ENCODE measurements at places on chromosomes 6 and 20.

DNA sequence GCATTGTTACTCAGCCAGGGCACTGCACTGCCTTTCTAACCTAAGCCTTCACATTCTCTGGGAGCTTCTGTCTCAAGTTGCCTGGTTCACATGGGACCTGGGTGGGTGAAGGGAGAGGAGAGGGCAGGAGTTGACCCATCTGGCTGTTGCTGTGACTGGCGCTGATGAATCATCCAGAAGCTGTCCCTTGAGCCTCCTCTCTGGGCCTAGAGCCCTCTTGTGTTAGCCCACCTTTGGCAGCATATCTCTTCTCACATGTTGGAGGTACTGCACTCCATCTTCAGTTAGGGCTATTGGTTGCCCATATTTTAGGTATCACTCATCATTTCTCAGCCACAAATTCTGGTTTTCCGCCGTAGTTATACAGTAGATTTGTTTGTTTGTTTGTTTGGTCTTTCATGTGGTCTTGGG is 19.8 kb downstream of the XRN2 start:
- no peak for DNase-seq

DNA sequence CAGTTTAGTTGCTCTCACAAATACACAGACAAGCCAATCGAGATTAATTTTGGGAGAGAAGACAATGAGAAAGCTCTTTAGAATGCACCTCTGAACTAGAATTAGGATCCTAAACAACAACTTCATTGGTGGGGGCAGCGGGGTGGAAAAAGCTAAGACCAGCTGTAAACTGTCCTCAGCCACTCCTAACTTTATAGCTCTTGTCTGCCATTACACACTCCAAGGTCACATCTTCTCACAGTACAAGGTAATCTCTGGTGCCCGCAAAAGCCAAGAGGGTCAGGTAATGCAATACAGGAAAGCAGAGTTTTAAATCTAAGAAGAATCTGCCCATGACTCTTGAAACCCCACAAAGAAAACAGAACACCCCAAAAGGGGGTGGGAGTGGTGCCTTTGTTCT is 17.8 kb upstream of the IL22RA2 start:
- DNase-seq: no peak

DNA sequence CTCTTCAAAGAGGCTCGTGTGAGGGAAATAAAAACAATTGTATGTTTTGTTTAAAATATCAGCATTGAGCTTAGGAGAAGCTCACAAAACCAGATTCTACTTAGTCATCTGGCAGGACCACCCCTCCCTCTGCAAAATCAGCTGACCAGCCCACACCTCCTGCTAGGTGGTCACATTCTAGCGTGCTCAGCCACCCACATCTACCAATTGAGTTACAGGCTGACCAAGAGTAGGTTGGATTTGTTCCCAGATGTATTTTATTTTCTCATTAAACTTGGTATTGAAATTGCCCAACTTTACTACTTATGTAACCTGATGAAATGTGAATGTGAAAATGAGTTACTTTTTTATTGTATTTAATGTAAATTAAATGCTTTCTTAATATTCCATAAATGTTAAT is 56.2 kb downstream of the SLC22A2 start:
- DNase-seq: no peak

DNA sequence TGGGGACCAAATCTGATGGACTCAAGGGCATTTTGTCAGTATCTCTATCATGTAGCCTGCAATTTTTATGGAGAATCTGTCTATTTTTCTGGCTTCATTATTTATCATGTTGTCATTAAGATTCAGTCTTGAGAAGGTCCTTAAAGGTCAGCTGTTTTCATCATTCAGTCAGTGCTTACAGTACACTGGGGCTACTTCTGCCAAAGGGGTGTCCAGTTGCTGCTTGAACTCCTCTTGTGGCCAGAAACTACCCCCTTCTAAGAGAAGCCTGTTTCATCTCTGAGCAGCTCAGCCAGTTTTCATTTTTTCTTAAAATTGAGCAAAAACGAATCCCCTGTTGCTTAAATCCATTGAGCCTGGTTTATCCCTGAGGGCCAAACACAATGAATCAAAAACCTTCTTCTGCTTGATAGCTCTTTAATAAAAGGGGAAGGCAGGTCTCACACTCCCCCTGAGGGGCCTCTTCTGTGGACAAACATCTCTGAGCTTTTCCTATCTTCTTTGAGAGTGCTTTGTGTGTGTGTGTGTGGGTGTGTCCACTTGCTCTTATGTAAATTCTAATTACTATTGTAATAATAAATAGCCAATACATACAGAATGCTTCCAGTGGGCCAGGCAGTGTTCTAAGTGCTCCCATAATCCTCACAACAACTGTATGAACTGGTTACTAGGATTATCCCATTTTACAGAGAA is 172.2 kb downstream of the PLCB1 start:
- no peak for DNase-seq

DNA sequence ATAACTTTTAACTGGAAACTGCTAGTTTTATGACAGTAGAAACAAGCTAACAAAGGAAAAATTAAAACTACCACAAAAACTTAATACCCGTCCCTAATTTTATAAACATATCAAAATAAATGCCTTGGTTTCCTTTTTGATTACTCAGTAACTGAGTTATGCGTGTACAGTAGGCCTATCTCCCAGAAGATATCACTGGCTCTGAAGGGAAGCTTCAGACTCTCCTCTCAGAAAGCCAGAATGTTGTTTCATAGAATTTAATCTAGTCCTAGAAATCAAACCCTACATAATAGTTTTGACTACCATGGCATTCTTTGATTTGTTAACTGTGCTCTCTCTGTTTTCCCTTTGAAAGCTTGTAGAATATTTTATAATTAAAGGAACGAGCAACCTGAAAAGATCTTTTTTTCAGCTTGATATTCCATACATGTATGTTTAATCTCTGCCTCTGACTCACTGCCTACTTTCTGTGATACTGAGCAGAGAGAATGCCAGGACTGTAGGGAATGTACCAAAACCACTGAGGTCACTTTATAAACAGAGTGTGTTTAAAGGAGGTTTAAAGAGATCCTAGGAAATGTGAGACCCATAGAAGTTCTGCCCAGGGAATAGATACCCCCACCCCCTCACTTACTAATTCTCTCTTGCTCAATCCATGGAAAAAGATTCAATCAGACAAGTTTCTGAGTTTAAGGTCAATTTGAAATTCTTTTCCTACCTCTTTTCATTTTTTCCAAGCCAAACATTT is 311.5 kb downstream of the HDGFL1 start:
- peak; percentile 15 for DNase-seq

DNA sequence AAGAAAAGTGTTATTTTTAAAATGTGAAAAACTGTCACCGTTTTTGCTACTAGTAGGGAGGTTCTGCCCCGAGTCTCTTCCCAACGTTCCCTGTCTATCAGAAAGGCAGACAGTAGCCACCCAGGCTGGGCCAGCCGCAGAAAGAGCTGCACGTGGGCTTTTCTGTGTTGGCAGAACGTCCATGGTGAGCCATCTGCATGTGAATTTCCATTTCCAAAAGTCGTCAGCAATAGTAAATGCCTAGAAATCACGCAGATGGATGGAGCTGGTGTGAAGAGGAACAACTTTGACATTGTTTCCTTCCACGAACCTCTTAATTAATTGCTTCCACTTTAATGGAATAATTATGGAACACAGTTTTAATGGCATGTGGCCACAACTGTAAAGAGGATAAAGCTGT is 97.5 kb downstream of the FAM120B start:
- no peak for DNase-seq

GRCh38 chr6:149202952-149203351 is 114.6 kb upstream of the TAB2 start:
- DNase-seq: no peak

DNA sequence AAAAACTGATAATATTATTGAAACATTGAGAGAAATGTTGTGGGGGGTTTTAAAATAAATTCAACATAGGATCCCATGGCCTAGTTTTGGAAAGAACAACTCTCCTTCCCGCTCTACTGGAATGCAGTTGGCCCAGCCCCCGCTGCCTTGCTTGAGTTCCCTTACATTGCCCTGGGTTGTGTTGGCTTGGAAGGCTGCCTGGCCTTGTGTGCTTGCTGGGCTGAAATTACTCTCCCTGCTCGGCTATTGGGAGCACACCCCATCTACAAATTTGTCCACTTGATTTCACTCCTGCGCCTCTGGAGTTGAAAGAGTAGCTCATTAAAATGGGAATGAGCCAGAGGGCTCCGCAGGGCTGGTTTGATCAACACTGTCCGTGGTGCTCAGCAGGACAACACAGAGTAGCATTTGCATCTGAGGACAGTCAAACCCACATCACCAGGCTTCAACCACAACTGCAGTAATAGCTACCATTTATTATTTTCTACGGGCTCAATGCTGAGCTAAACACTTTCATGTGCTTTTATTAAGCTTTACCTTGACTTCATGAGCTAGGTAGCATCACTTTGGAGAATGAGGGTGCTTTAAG is 35.2 kb downstream of the DOK5 start:
- DNase-seq: no peak

- DNase-seq: no peak
Measured at GRCh38 chr6:43089874-43090558, 13.9 kb downstream of the PTK7 start.

DNA sequence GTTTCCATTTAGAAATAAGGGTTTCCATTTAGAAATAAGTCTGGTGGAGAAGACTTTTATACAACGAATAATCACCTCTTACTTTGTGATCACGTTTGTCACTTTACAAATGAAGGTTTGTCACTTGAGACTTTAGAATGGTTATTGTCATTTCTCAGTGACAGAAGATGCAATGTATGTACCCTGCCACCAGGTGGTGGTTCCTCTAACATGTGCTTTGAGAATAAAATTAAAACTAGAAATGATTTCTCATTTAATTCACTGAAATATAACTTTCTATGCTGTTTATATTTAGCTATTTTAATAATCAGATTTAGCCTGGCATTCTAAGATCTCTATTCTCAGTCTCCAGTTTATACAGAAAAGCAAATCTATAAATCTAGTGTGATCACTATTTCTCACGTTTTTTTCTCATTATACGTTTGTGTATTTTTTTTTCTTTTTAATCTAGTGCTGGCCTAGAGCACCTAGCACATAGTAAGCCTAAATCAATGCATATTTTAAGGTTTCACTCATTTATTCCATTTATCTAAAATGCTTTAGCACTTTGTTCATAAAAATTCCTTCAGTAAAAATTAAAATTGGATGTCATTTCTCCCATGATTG is 57.4 kb upstream of the TFAP2D start:
- peak; percentile 39 for DNase-seq

- no peak for DNase-seq
Measured at GRCh38 chr20:62317167-62317655, 14.4 kb downstream of the ADRM1 start.

DNA sequence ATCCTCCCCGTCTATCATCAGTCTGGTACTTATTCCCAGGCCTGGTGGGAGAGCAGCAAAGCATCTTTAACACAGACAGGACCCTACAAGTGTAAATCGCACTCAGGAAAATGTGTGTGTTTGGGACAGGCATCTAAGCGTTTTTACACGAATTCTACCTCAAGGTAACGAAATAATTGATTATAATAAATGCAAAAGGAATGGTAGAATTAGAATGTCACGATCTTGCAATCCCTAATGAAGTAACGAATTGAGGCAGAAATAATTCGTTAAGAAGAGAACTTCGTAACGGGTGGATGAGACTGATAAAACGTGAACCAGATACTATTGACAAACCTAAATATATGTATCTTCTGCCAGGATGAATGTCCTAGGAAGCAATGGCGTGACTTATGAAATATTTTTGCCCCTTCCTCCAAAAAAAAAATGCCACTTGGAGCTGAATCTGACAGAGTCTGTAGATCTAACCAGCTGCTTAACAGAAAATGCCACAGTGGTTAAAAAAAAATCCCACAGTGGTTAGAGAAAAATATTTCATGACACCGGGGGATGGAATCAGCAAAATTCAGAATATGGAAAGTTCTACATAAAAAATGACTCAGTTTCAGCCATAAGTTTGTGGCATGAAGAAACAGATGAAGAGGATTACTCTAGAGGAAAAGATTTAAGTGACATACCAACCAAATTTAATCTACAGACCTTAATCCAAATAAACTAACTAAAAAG is 68.7 kb downstream of the F13A1 start:
- no peak for DNase-seq

DNA sequence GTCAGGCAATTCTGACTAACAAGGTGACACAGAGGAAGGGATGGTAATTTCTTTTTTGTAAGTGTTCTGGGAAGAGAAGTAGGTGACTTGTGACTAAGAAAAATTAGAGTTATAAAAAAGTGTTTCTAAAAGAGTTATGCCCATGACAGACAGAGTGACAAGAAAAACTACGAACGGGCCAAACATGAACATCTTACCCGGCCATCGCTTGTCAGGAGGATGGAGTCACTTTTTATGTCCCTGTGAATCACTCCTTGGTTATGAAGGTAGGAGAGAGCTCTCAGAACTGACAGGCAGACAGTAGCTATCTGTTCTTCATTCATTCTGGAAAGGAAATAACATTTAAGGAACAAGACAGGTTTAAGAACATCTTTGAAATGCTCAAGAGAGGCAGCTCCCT is 43.0 kb downstream of the LAMP5 start:
- DNase-seq: no peak

- no peak for DNase-seq
Measured at GRCh38 chr20:53176134-53176533, 204.0 kb downstream of the TSHZ2 start.

- no peak for DNase-seq
Measured at GRCh38 chr6:18215436-18215835, 48.9 kb downstream of the DEK start.

DNA sequence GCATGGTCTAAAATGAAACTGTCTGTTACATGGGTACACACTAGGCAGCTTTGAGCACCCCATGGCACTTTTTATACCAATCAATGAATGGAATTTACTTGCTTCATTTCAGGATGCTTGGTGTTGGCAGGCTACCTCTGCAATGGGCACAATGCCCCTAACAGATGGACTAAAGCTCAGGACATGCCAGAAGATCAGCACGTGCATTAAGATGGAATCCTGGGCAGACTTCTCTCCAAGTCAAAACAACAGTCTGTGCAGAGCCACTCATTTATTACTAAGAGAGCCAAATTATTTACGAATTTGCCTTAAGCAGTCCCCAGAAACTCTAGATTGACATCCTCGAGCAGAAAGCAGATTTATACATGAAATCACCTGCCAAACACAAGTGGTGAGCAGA is 55.8 kb upstream of the SCML4 start:
- no peak for DNase-seq

DNA sequence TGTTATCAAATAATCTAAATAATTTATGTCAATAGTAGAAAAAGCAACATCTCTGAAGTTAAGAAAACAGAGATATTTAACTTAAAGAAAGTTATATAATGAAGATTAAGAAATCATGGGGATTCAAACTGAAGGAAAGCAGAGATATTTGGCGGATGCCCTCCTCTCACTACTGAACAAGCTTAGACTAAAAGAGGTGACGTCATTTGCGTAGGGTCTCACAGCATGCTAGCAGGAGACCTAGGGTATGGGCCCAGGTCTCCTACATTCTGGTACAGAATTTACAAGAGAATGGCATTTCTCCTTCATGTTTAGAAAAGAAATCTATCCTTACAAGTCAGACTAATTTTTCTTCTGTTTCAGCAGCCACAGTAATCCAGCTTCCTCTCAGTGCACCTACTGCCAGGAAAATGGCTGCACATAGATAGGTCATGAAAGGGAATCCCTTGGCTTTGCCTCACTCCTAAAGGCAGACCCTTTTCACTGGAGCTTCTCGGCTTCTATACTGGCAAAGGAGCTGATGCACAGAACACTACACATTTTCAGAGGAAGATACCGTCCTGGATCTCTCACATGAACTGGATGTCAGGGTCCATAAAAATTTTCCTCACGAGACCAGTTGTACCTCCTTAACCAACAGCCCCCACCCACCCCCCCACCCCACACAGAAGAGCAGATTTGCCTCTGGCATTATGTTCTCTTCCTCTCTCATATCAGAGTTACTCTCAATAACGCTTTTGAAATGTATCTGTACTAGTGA is 41.8 kb upstream of the DST start:
- DNase-seq: no peak

- no peak for DNase-seq
Measured at GRCh38 chr20:11551479-11551878, 366.2 kb upstream of the BTBD3 start.

All from A673 (cell line).